ENCODE measurements at places on chromosomes 4 and X.

DNA sequence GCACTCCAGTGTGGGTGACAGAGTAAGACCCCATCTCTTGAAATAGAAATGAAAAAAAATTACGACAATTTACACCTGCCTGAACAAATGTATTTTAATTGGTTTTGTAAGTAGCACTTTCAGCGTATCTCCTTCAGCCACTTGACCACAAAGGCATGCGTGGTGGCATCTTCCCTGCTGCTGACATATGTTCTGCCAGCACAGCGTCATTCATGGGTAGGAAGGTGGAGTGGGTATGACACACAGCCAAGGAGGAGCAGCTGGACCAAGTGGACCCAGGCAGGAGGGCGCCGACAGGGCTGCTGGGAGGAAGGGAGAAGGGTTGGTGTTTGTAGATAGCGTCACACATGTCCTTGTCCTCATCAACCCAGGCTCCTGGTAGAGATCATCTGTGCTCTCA lies 28.6 kb upstream of the CLDN34 start:
- H3K27ac ChIP-seq, result no peak overlapping the region
- H3K27me3 ChIP-seq, result no peaks in the 10 kb centered on the region
- H3K4me3 ChIP-seq, result no peak overlapping the region

GRCh38 chrX:154321594-154321993 lies 26.0 kb downstream of the TKTL1 start:
- no peak overlapping the region for H3K27ac ChIP-seq
- no peak overlapping the region for H3K4me3 ChIP-seq
- no peaks in the 10 kb centered on the region for H3K4me1 ChIP-seq
- DNase-seq, result no peak
- no peaks in the 10 kb centered on the region for H3K36me3 ChIP-seq
- no peaks in the 10 kb centered on the region for H3K27me3 ChIP-seq

GRCh38 chr4:81628489-81628888 lies 156.8 kb upstream of the RASGEF1B start:
- H3K4me1 ChIP-seq, result peaks cover 6% of the 10 kb centered on the region
- DNase-seq, result no peak
- no peak overlapping the region for H3K27ac ChIP-seq
- H3K4me3 ChIP-seq, result no peak overlapping the region
- no peaks in the 10 kb centered on the region for H3K27me3 ChIP-seq

DNA sequence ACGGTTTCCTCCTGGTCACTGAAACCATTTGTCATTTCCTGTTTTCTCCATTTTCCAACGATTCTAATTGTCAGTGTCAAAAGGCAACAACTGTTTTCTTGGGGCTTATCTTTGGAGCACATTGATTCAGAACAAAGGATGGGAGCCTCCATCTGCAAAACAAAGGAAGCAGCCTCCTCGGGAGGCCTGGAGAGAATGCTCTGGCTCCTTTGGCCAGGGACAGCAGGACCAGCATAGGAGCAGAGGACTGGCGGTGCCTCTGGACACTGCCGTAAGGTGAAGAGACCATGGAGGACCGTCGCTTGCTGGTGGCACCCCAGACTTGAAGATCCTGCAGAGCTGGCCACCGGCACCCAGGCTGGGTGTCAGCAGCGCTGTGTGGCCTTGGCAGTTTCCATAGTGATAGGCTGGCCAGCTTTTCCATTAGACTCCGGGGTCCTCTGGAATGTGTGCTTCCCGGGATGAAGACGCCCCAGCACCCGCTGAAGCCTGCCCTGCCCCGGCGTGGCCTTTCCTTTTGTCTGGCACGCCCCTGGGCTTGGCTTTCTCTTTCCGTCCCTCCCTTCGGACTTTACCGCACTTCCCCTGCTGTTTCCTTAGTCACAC lies 61.1 kb upstream of the MTM1 start:
- peak; percentile 18 for DNase-seq
- no peaks in the 10 kb centered on the region for H3K27me3 ChIP-seq
- no peak overlapping the region for H3K4me3 ChIP-seq
- H3K4me1 ChIP-seq, result peaks cover 3% of the 10 kb centered on the region
- no peak overlapping the region for H3K27ac ChIP-seq
